D721Med (cell line): ENCODE measurements at places on chromosomes 1 and 21.

DNA sequence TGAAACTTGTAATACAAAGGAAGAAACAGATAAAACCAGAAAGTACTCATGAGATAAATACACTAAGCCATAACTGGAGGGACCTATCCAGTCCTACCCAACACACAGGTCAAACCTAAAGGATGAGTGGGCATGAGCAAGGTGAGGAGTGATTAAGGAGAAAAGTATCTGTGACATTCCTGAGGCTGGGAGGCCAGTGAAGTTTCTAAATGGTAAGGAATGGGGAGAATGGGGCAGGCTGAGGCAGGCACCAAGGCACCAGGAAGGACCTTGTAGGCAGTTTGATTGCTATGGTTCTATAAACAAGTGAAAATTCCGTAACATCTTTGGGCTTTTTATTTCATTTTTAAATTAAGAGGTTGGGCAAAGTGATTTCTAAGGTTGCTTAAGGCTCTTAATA lies 10.4 kb downstream of the DDX59 start:
- DNase-seq = no peak

GRCh38 chr1:234065794-234066447 lies 161.4 kb downstream of the SLC35F3 start:
- peak; percentile 44 for DNase-seq

DNA sequence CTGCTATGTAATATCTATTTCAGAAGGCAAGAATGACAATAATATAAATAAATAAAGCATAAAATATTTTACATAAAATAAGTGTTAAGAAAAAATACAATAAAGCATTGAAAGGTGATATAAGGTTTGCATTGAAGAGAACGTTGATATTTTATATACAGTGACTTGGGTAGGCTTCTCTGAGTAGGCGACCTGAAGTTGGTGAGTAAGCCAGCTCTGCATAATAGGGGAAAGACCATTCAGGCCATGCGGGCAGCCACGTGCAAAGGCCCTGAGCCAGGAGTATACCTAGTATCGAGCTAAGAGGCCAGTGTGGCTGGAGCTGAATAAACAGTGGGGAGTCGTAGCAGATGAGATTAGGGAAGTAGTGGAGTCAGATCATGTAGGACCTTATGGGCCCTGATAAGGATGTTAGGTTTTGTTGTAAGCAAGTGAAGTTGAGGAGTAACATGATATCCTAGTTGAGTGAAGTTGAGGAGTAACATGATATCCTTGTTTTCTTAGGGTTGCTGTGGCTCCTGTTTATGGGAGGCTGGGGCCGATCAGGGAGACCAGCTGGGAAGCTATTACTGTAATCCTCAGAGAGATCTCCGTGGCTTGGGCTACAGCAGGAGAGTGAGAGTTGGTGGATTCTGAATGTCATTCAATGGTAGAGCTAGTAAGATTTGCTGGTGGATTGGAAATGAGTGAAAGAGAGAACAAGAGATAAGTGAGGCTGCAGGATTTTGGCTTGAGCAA lies 22.0 kb downstream of the KCNK1 start:
- DNase-seq = no peak

DNA sequence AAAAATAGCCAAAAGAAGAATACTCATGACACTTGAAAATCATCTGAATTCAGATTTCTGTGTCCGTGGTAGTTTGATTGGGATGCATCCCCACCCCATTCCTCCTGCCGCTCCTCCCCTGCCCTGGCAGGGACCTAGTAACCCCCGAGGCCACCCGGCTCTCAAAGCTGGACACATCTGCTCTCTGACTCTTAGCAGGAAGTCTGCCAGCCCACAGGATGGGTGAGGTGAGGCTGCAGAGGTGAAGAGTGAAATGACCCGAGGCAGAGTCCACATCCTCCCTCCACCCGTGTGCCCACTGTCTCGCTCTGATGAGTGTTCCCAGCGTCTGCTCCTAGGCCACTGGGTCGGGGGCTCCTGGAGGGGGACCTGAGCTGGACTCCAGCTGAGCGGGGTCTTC lies 308.5 kb upstream of the VAMP3 start:
- no peak for DNase-seq

DNA sequence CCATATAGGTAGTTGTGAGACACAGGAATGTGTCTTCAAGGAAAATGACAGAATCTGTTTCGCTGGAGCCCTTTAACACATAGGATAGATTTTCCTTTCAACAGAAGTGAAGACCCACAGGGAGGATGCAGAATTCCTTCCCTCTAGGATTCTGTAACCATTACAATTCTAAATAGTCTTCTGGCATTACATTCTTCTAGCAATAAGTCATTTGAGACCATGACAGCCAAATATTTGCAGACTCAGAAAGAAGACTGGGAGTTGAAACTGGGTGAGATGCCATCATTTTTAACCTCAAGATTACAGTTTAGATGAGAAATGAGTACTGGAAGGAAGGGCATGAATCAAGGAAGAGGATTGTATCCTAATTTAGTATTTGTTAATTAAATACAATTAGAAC lies 61.6 kb downstream of the ZBTB18 start:
- no peak for DNase-seq

DNA sequence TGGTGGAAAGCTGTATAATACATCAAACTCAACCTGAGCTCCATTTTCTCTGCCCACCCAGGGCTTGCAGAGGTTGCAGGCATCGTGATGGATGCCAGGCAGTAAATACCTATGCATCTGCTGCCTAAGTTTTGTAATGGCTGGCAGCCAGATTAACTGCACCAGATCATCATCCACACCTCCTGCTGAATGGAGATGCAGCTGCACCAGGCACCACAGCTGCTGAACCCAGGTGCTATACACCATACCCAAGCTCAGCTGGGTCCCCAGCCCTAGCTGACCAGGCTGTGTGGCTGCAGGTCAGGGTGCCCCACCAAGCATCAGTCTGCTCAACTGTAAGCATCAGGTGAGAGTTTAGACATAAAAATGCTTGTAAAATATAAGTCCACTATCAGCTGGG lies 6.7 kb upstream of the SNAPIN start:
- no peak for DNase-seq

DNA sequence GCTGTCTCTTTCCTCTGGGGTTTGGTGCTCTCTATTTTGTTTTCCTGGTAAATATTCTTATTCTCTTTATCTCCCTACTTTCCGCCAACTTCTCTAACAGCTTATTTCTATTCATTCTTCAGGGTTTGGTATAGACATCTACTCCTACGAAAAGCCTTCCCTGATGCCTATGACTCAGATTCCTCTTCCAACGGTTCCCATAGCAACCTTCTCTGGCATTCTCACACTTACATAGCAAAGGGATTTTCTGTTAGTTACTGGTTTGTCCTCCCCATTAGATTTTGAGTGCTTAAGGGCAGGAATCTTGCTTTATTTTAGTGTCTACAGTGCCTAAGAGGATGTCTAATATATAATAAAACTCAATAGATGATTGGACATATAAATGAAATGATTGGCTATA lies 407.6 kb upstream of the DEPDC1 start:
- no peak for DNase-seq

DNA sequence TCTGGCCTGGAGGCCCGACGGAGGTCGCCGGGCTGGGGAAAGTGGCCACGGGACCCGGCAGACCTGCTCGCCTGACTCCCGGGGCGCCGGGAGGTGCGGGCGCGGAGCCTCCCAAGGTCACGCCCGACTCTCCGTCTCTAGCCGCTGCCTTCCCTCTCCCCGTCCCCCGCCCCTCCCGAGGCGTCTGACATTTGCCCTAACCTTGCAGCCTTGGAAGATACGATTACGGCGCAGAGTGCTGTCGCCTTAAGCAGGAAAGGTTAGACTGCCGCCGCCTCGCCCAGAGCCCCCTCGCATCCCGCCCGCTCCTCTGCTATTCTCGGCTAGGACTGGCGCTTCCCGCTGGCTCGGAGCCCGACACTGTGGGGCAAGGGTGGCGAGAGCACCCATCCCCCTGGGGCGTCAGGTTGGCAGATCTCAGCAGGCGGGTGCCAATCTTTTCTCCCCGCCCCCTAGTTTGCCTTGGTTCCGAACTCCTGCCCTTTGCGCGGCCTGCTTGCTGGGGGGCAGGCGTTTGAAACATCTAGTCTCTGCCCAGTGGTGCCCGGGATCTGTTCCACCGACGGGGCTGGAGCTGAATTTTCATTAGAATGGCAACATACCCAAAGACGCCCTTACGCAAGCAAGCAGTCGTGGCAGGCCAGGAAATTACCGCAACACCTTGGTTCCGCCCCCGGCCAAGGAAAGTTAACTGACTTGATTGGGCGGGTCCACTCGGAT lies 835 bp downstream of the PGM1 start:
- DNase-seq = no peak

- no peak for DNase-seq
These were observed 34.8 kb downstream of the KCNQ4 start for GRCh38 chr1:40818264-40818961.

DNA sequence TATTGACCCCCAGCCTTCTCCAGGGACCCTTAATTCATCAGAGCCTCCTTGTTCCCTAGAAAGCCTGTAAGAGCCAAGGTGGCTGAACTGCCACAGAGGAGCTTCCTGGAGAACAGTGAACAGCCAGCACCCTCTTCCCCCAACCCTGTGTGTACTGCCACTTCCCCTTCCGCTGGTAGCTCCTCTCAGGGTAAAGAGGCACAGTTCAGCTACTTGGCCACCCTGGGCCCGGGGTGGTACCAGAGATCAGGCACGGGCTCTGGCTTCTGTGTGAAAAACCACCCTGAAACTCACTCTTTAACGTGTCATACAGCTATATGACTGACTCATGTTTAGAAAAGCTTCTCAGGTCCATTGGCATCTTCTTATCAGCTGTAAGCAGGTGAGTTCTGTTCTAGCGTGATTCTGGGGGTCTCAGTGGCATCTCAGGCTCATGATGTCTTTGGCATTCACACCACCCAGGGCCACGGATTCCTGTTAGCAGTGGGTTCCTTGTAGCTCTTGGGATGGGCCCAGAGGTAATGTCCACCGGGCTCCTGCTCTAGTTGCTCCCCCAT lies 22.4 kb downstream of the ARMH1 start:
- no peak for DNase-seq

DNA sequence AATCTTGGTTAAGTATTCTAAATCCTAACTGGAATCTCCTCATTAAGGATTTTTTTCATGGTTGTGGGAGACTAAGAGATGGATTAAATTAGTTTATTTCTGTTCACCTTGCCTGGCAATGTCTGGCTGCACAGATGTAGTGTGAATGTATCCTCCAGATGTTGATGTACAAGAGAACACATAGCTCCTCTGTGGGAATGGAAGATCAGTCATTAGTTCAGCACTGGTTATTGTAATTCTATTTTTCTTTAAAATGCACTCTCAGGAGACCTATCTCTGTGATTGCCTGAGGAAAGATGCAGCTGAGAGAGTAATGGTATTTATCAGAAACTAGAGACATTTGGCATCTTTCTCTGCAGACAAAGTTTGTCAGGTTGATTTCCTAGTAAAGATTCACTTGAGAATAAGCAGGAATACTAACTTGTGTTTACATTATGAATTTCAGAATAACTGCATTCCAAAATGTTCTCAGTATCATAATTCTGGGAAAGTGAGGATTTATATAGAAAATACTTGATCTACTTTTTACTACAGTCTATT lies 178.6 kb downstream of the GIPC2 start:
- no peak for DNase-seq

GRCh38 chr1:57312869-57313268 lies 111.0 kb downstream of the DAB1 start:
- DNase-seq = no peak

GRCh38 chr1:206723462-206723804 lies 38.7 kb downstream of the MAPKAPK2 start:
- DNase-seq = no peak

GRCh38 chr1:48807554-48808260 lies 31.0 kb upstream of the BEND5 start:
- DNase-seq = no peak

- DNase-seq = no peak
These were observed 42.4 kb downstream of the CRYAA start for GRCh38 chr21:43211072-43211759.

GRCh38 chr1:219660666-219661463 lies 48.0 kb upstream of the ZC3H11B start:
- DNase-seq = peak; percentile 44

- DNase-seq = no peak
These were observed 28.5 kb upstream of the EPS8L3 start for GRCh38 chr1:109792056-109792831.

- no peak for DNase-seq
These were observed 12.6 kb upstream of the ADORA3 start for GRCh38 chr1:111516005-111516535.

GRCh38 chr1:55059302-55060132 lies 20.2 kb downstream of the PCSK9 start:
- no peak for DNase-seq

DNA sequence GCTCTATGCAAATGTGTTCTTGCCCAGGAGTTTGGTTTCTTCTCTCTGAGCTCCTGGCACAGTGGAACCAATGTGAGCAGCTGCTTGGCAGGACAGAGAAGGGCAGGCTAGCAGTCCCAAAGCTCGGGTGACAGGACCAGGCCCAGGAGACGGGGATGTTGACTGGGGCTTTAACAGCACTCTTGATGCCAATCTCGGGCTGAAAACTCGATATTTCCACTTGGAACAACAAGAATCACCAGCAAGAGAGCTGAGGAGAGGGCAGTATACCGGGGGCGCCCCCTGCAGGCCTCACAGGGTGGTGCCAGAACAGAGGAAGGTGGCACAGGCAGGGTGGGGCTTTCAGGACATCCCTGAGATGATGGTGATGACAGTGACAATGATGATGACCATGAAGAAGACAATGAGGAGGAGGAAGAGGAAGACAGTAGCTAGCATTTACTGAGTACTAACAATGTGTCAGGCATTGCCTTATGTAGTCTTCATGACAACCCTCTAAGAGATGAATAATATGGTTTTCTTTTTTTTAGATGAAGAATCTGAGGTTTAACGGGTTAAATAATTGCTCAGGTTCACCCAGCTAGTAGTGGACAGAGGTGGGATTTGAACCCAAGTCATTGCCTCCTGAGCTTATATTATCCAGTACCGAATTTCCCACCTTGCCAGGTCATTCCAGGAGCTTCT lies 2.7 kb upstream of the KCNJ9 start:
- DNase-seq = no peak
